ENCODE measurements at places on chromosomes 4 and X.

DNA sequence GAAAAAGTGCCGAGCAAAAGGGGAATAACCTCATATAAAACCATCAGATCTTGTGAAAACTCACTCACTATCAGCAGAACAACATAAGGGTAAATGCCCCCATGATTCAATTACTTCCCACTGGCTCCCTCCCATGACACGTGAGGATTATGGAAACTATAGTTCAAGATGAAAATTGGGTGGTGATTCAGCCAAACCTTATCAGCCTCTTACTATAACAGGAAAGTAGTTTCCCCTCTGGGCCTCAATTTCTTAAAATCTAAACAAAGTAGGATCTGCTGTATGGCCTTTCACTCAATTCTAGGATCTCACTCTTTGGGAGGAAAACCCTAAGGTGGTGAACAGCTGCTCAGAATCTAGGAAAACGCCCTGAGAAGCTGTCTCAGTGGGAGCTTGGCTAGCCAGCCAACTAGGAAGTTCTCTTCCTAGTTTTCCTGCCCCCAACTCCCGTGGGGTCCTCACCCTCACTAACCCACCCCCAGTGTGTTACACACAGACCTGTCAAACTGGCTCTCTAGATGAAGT, 1017.1 kb upstream of the HS3ST1 start:
- no peak for DNase-seq

DNA sequence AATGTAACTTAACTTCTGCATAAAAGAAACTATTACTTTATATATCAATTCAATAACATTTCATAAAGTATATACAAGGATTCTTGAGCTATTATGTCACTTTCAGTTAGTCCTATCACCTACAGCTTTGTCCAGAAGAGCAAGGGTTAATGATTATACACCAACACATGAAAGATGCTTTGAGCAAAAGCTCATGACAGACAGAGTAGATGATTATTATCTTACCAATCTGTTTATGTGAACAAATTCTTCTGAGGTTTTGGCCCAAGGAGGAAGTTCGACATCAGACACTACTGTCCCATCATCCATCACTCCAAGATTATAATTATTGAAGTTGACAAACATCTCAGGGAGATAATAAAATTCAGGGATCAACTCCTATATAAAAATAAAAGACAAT, 166.7 kb upstream of the MAB21L2 start:
- no peak for DNase-seq

DNA sequence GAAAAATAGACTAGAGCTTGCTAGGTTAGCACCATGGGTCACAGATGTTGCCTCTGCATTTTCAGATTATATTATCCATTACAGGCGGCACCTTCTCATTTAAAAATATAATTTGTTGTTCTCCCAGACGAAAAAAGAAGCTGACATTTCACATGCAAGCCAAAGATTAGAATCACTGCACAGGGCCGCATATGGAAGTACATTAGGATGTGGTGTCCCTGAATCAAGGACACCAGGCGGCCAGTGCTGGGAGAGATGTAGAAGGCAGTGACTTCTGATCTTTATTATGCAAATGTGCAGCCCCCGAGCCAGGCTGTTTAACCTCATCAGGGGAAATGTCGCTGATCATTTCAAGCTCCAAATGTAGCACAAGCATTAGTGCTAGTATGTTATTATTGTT, 22.8 kb downstream of the REELD1 start:
- DNase-seq: no peak

DNA sequence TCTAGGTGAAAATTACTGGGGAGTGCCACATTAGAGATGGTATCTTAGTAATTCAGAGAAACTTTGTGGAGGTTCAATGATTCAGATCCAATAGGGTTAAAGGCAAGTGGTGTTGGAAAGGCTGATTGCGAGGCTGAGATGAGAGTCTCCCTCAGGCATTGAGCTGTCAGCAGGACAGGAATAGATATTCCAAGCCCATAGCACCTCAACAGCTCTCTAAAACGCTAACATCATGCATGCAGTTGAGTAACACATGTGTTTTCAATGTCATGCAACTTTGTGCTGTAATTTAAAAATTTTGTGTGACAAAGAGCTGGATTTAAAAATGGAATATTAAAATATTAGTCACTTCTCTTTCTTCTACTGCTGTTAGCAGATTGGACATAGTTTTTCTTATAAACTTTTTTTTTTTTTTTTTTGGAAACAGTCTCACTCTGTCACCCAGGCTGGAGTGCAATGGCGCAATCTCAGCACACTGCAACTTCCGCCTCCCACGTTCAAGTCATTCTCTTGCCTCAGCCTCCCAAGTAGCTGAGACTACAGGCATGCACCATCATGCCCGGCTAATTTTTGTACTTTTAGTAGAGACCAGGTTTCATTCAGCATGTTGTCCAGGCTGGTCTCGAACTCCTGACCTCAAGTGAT, 173.5 kb upstream of the C1QTNF7 start:
- DNase-seq: no peak

DNA sequence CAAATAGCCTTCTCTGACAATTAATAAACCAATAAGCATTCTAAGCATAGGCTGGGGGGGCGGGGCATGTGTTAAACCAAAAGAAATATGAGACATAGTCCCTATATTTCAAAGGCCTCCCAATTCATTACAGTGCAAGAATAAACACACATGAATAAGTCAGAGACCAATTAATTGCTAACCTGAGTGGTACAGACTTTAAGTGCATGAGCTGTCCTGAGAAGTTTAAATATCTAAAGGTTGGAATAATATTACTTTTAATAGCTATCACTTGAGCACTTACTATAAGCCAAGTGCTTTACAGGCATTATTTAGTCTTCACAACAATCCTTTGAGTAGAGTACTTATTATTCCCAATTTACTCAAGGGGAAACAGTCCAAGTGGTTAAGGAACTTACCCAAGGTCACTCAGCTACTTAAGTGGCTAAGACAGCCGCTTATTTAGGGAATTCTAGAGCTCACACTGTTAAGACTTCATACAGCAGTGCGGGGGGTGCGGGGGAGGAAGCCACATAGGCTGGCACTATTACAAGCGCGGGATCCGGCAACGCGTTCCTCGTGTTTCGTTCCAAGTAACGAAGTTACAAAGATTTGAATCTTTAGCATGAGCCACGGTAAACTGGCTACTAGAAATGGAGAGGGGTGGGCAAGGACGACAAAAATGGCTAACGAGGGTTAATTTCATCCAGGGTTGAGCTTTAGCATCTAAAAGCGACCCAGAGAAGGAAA, 1.4 kb downstream of the THOC2 start:
- DNase-seq: peak; percentile 20

GRCh38 chr4:61614231-61614630, 414.1 kb downstream of the ADGRL3 start:
- DNase-seq: no peak

DNA sequence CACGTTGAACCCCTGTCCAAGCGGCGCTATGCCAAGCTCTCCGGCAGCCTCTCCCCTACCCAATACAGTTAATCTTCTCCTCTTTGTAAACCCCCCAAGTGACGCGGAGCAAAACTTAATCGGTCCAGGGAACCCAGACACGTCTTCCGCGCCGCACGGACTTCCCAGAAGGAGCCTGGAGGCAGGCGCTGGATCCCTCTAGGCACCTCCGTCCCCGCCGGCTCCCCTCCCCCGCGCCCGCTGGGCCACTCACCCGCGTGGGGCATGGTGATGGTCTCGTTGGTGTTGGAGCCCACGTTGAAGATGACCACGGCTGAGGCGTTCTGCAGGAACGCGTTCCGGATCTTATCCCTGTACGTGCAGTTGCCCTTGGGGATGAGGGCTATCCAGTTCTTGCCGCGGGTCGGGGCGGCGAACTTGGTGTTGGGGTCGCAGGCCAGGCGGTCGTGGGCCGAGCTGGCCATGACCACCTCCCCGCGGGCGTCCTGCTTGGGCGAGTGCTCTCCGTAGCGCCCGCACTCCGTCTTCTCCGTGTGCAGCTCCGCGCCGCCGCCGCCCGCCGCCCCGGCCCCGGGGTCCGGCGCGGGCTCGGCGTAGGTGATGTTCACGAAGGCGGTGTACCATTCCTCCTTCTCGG, 1.1 kb downstream of the RNF150 start:
- no peak for DNase-seq

GRCh38 chr4:9765091-9765490, 16.3 kb upstream of the DRD5 start:
- peak; percentile 1 for DNase-seq

- DNase-seq: no peak
Measured at GRCh38 chrX:127317159-127317558, 497.6 kb downstream of the PRR32 start.

DNA sequence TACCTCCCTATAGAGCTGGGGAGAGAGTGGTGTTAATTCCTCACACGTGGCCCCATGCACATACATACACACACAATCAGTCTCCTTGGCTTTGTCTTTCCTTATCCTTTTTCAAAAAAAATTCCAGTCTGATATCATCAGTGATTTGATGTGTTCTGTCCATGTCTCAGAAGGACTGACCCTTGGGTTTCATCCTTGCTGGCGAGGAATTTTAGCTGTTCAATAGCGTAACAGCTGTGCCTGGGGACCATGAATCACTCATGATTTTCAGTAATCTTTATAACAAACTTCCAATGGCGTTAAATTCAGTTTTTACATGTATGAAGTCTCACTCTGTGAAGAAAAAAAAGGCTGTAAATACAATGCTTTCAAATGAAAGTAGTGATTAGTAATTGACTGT, 204.6 kb downstream of the RBMX2 start:
- DNase-seq: no peak

GRCh38 chr4:31086756-31087330, 366.7 kb downstream of the PCDH7 start:
- no peak for DNase-seq

DNA sequence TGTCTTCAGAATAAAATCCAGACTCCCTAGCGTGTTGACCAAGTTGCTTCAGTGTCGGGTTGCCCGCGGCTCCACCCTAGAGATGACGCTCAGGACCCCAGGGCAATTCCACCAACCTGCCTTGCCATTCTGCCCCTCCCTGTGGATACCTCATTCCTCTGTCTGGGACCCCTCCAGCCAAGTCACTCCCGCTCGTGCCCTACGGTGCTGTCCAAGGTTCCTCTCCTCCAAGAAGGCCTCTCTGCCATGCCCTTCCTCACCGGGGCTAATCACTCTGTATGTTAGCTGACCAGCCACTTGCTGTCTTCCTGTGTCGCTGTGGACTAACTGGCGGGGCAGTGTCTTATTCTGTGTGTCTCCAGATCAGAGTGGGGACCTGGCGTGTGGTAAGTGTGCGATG, 46.6 kb downstream of the TENM3 start:
- DNase-seq: no peak

- no peak for DNase-seq
Measured at GRCh38 chrX:11998944-11999343, 139.3 kb upstream of the FRMPD4 start.

GRCh38 chrX:109464231-109464630, 17.7 kb downstream of the GUCY2F start:
- no peak for DNase-seq

- DNase-seq: no peak
Measured at GRCh38 chr4:165345666-165346417, 18.4 kb downstream of the MSMO1 start.

- DNase-seq: no peak
Measured at GRCh38 chrX:72048510-72049455, 82.9 kb downstream of the RTL5 start.

DNA sequence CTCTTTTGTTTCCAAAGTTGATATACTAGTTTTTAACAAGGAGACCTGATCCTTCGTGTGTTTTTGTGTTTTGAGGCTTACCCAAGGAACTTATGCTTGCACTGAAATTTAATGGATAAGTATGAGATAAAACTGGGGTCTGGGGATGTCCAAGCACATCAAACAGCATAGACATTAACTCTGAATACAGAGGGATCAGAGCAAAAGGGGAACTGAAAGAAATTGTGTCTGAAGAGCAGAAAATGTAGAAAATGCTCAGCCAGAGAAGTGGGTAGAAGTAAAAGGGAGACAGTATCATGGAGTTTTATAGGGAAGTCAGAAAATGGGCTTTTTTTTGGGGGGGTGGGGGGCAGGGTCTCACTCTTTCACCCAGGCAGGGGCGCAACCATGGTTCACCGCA, 695.4 kb downstream of the ARAP2 start:
- no peak for DNase-seq

GRCh38 chr4:99629962-99630554, 27.6 kb downstream of the C4orf54 start:
- DNase-seq: no peak

DNA sequence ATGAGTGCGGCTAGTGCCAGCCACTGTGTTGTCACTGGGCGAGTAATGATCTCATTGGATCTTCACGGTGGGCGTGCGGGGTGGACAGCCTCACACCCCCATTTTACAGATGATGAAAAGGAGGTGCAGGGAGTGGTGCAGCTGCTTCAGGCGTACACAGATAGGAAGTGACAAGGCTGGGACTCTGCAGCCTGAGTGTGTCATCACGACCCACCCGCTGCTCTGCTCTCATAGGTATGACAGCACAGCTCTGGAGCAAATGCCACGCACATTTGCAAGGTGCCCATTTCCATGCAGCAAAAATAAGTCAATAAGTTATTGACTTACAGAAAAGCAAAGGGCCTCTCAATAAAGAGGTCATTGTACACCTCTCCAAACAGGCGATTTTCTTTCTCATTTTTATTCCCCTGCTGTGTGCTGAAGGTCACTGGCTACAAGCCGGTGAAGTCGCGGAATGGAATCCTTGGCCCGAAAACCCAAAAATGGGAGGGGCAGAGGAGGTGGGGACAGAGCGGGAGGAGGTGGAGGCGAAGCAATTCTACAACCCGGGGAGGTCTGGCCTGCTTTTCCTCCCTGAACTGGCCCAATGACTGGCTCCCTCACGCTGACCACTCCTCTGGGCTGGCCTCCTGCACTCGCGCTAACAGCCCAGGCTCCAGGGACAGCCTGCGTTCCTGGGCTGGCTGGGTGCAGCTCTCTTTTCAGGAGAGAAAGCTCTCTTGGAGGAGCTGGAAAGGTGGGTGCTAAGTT, at the start of gene SOD3:
SOD3 (plus strand) TSS at position 658 of the 750 bp plus-strand sequence. CDS start 3,949 bp downstream, outside the sequence.
- DNase-seq: no peak

GRCh38 chrX:101639583-101639982, 20.1 kb downstream of the ARMCX2 start:
- no peak for DNase-seq

- no peak for DNase-seq
Measured at GRCh38 chr4:88080626-88081025, 73.2 kb downstream of the PKD2 start.

- peak; percentile 20 for DNase-seq
Measured at GRCh38 chrX:100447655-100448397, 37.8 kb upstream of the PCDH19 start.

GRCh38 chr4:76214177-76214675, 602 bp upstream of the SCARB2 start:
- no peak for DNase-seq

DNA sequence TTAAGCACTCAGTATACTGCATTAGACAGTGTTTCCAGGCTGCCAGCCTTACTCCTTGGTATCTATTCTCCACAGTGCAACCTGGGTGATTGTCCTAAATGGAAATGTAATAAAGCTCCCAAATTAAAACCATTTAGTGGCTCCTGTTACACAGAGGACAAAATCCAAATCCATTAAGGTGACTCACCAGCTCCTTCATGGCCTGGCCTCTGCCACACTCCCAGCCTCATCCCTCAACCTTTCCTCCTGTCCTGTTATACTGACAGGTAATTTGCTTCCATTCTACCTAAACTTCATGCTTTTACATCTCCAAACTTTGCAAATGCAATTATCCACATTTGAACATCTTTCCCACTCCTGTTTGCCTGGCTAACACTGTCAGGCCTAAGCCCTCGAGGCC, 140.3 kb downstream of the INPP4B start:
- DNase-seq: no peak

GRCh38 chr4:104677116-104677515, 182.4 kb upstream of the CXXC4 start:
- DNase-seq: no peak

GRCh38 chr4:152606753-152607152, 70.9 kb upstream of the FBXW7 start:
- no peak for DNase-seq

- no peak for DNase-seq
Measured at GRCh38 chr4:7697343-7697742, 242.3 kb downstream of the AFAP1 start.
